ENCODE measurements at places on chromosomes 13 and 19.

- no peak for DNase-seq
Observed at GRCh38 chr19:42129399-42130253, 2.6 kb downstream of the POU2F2 start.

DNA sequence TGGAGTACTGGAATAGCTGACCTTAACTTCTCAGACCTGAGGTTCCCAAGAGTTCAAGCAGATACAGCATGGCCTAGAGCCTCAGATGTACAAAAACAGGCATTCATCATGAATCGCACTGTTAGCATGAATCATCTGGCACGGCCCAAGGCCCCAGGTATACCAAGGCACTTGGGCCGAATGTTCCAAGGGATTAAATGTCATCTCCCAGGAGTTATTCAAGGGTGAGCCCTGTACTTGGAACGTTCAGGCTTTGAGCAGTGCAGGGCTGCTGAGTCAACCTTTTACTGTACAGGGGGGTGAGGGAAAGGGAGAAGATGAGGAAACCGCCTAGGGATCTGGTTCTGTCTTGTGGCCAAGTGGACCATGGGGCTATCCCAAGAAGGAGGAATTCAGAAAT is 6.3 kb downstream of the KLK3 start:
- DNase-seq: no peak

DNA sequence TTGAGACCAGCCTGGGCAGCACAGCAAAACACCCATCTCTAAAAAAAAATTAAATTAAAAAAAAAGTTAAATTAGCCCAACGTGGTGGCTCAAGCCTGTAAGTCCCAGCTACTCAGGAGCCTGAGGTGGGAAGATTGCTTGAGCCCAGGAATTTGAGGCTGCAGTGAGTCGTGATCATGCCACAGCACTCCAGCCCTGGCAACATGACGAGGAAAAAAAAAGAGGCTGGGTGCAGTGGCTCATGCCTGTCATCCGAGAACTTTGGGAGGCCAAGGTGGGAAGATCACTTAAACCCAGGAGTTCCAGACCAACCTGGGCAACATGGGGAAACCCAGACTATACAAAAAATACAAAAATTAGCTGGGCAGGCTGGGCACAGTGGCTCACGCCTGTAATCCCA is 2.2 kb upstream of the TMEM161A start:
- no peak for DNase-seq

DNA sequence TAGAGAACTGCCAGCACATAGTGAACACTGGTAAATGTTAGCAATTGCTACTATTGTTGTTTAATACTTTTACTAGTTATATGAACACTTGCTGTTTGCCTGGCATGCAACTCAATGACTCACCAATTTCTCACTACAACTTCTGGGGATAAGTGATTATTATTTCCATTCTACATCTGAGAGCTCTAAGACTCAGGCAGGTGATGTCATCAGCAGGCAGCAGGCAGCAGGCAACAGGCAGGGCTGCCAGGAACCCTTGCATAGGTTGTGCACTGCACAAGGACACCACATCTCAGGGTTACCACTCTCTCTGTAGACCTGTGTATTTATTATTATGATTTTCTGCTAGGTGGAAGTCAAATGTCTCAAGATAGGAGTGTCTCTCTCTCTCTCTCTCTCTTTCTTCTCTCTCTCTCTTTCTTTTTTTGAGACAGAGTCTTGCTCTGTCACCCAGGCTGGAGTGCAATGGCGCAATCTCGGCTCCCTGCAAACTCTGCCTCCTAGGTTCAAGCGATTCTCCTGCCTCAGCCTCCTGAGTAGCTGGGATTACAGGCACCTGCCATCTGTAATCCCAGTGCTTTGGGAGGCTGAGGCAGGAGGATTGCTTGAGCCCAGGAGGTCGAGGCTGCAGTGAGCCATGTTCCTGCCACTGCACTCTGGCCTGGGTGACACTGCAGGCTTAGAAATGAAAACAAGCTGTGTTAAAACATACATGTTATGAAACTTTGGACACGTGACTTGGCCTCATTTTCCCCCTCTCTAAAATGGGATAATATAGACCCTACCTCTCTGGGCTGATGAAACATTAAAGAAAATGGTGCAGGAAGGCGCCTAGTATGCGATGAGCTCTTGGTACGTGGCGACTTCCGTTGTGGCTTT is 22.7 kb downstream of the HPN start:
- no peak for DNase-seq

- no peak for DNase-seq
Observed at GRCh38 chr19:54674021-54674617, 11.3 kb downstream of the LILRB4 start.

DNA sequence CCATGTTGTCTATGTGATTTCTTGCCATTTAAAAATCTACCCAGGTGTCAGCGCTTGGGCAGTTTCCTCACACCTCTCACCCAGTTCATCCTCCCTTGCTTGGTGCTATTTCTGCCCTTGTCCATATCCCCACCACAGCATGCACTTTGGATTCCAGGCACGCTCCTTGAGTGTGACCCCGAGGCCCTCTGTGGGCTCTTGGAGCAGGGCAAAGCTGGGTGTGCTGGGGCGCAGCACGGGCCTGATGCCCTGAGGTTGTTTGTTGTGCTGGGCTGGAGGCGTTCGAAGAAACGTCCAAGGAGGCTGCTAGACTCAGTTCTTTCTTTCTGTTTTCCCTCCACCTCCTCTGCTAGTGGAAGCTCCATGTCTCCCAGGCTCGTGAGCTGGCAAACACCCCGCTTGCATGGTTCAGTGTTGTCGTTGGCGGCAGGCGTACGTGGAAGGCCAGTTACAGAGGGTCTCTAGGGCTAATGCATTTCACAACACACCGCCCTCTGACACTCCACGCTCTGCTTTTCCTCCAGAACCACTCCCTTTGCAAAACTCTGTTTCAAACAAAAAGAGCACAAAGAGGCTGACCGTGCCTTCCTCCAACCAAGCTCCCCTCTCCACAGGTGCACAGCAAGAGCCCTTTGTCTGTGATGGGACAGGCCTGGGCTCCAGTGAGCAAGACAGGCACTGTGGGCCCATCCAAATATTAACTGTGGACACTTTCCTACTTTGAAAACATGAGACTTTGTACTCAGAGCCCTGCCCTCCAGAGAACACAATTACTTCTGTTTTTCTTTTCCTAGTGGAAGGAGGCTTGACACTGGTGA is 117.7 kb upstream of the GJB6 start:
- no peak for DNase-seq

DNA sequence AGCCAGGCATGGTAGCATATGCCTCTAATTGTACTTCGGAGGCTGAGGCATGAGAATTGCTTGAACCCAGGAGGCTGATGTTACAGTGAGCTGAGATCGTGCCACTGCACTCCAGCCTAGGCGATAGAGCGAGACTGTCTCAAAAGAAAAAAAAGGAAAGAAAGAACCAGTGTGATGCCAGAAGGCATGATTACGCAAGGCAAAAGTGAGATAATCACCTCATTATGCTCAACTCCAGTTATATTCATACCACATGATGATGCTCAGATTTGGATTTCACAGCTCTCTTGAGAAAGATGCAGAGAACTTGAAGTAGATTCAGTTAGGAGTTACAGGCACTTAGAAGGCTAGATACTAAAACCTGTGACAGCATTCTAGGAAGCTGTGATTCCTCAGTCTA is 21.8 kb downstream of the RCBTB1 start:
- no peak for DNase-seq

- DNase-seq: no peak
Observed at GRCh38 chr13:80177327-80177726, 163.6 kb downstream of the SPRY2 start.

DNA sequence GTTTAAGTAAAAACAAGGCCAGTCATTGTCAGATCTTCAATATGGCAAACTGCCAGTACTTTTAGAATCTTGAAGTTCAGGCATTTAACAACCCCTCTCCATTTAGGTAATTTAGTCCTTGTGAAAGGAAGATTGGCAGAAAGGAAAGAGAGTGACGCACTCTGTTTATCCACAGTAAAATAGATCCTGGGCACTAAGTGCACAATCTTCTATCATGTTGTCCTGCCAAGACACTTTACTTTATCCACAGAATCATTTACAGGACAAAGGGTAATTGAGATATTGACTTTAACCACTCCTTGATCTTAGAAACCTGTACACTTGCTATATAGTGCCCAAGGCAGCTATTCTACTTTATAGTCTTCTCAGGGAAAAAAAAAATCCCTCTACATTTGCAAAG is 786.4 kb upstream of the SLITRK1 start:
- DNase-seq: no peak

- no peak for DNase-seq
Observed at GRCh38 chr13:23883255-23883654, 5.9 kb downstream of the MIPEP start.
